Smooth muscle cell of the coronary artery (primary cell): ENCODE measurements at places on chromosomes 6 and 20. TPM values are rescaled to one million over a fixed set of nuclear protein-coding genes. Genes with fewer than 3 reads are reported as not detected.

RGS17 gene
- total RNA-seq = 2.7 and 12.7 TPM in 2 replicates

SMLR1 gene
- not detected in 2 replicates for total RNA-seq

SLC22A3 gene
- 0.23 and 13.5 TPM in 2 replicates for total RNA-seq

EMILIN3 gene
- under 0.01 TPM in 1 of 2 replicates, not detected in the other for total RNA-seq

CDC5L gene
- 11.3 and 18.1 TPM in 2 replicates for total RNA-seq

PLN gene
- total RNA-seq = 6.5 TPM in 1 of 2 replicates, not detected in the other

GMNN gene
- total RNA-seq = 13.4 and 22.2 TPM in 2 replicates

STMN3 gene
- 2.0 and 6.7 TPM in 2 replicates for total RNA-seq
